Stimulated activated CD8-positive, alpha-beta memory T cell treated with anti-CD3 and anti-CD28 coated beads, Interleukin-4, amount 100 ng/mL, for 1 hour (primary cell): ENCODE measurements at places on chromosomes 3 and 15.

GRCh38 chr3:79011821-79012529 is 755.8 kb downstream of the ROBO1 start:
- no peak for DNase-seq

- no peak for DNase-seq
Observed at GRCh38 chr3:14352002-14352627, 50.3 kb upstream of the SLC6A6 start.

GRCh38 chr15:78177447-78177873 is 28.3 kb downstream of the IDH3A start:
- DNase-seq, result no peak

- no peak for DNase-seq
Observed at GRCh38 chr3:139935016-139935865, at the start of gene CLSTN2. CLSTN2 (plus strand) TSS chr3:139935185.

GRCh38 chr3:194690501-194691372 is 5.1 kb downstream of the FAM43A start:
- no peak for DNase-seq
